ENCODE measurements at places on chromosomes 3 and 15. TPM values are rescaled to one million over a fixed set of nuclear protein-coding genes. Genes with fewer than 3 reads are reported as not detected.

DNA sequence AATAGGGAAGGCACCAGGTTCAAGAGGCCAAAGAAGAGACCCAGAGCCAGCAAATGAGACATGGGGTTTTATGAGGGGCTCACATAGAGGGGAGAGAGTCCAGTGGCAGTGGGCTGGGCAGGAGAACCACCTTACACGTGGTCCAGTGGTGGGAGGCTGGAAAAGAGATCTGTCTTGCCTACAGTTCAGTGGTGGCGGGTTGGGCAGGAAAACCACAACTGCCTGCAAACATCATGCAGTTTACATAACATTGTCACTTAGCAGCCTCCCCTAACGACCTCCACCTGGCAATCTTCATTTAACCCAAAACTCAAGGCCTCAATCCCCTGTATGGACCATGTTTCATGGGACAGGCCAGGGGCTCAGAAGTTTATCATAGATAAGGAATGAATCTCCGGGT, 29.1 kb downstream of the CRYGS start:
- no peak for DNase-seq

DNA sequence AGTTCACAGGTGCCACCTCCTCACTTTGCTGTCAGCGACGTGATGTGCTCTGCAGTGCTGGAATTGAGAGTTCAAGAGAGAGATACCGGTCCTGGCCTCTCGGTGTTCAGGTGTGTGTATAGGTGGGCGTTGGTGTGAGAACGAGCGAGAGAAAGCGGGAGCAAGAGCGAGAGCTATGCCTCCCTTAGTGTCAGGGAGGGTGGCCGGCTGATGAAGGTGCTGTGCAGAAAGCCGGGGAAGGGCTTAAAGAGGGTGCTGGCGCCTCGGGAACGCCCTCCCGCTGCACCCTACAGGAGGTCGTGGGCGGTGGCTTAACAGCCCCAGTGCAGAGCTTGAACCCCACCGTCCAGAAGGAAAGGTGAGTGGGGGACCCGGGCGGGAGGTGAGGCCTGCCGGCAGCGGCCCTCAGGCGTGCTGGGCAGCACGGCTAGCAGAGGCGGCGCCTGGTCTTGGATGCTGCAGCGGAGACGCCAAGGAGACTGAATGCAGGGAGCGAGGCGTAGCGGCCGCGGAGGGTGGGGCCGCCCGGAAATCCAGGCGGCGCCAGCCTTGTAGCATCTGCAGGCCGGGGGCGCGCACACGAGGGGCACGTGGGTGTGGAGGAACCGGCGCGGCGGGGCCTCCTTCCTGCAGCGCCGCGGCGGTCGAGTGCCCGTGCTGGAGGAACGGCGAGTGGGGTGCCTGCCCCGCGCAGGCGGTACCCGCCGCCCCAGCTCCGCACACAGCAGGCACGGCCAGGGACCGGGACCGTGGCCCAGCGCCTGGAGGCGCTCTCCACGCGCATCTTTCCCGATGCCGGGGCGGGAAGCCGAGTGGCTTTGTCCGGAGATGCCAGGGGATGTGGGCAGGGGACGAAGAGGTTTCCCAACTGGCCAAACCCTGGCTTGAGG, 246.8 kb upstream of the TOPAZ1 start:
- DNase-seq: no peak

DNA sequence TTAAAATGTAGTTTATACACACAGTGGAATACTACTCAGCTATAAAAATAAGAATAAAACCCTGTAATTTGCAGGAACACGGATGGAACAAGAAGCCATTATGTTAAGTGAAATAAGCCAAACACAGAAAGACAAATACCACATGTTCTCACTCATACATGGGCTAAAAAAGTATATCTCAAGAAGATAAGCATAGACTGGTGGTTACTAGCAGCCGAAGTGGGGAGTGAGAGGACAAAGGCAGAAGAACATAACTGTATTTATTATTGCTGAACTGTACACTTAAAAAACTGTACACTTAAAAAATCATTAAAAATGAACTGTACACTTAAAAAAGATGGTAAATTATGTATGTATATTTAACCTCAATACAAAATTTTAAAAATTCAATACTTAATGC, 11.0 kb downstream of the UBE3A start:
- no peak for DNase-seq

DNA sequence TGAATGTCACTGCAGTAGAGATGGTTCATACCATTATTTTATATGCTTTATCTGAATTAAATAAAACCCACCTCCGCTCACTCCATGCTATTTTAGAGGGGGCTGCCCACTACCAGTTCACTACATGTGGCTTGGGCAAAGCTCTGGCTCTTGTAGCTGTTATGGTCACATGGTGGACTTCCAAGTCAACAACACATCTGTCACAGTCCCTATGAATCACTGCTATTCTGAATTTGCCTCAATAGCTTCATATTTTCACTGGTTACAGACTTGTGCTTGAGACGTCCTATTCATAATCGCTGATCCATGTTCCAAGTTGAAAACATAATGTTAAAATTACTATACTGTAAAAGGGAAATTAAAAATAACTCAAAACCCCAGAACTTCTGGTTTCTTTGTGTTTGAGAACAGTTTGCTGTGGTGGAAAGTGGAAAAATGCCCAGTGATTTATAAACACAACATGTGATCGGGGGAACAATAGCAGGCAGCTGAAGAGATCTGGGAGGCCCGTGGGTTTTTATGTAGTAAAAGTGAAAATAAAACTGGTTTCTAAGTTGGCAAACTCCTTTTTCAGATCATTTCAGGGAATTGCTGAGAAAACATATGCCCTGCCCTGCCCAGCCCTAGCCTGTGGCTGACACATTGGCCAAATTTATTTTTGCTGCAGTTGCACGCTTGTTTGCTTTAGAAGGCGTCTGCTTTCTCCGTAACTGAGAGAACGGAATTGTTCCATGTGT, 128.8 kb upstream of the PRR23C start:
- DNase-seq: no peak

The ZNF660 gene
- 4.8 TPM for total RNA-seq

DNA sequence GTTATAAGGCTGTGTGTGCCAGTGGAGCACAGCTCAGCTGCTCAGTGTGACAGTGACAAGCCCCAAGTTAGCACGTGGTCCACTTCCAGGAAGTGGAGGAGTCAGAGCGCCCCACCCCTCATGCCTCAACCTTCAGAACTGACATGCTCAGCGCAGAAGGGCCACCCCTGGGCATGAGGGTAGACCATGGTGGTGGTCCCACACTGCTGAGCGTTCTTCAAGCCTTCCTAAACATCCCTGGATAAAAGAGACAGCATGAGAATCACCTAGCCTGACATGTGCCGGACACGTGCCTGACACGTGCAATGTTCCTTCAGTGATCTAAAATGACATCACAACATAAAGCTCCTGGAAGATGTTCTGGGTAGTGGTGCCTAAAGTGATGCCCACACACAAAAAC, 16.8 kb downstream of the ATP10A start:
- no peak for DNase-seq

- DNase-seq: no peak
Observed at GRCh38 chr15:64275934-64276333, 80.0 kb downstream of the CSNK1G1 start.

GRCh38 chr3:4895838-4896237, 83.4 kb upstream of the BHLHE40 start:
- no peak for DNase-seq

The SH3GL3 gene
- total RNA-seq: not detected

DNA sequence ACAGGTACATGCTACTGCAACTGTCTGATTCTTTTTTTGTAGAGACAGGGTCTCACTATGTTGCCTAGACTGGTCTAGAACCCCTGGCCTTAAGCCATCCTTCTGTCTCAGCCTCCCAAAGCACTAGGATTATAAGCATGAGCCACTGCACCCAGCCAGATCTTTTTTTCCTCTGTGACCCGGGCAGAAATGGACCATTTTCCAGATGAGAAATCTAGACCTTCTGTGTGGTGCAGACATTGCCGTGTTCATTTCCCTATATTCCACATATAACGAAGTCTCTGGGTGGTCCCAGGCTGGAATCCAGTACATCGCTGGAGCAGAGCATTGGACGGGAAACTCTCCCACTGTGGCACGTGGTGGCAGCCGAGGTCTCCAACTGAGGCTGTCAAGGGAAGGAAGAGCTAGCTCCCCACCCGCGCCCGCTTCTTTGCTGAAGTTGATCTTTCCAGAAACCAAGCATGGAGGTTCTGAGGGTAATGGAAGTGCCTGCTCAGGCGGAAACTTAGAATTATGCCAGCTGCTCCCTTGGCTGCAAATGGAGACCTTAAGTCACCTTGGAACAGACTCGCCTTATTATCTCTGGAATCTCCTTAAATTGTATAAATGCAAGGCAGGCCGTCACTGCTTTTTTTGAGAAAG, 23.1 kb upstream of the TXNRD3 start:
- peak; percentile 72 for DNase-seq

The GXYLT2 gene
- 8.4 TPM for total RNA-seq

The NPAP1 gene
- not detected for total RNA-seq

GRCh38 chr3:93984618-93985017, 4.7 kb downstream of the ARL13B start:
- DNase-seq: no peak

The STAB1 gene
- 557 TPM for total RNA-seq

The CA12 gene
- 3.1 TPM for total RNA-seq

GRCh38 chr3:88059380-88060170, 520 bp downstream of the ZNF654 start:
- DNase-seq: no peak

The SI gene
- total RNA-seq: 1.0 TPM

DNA sequence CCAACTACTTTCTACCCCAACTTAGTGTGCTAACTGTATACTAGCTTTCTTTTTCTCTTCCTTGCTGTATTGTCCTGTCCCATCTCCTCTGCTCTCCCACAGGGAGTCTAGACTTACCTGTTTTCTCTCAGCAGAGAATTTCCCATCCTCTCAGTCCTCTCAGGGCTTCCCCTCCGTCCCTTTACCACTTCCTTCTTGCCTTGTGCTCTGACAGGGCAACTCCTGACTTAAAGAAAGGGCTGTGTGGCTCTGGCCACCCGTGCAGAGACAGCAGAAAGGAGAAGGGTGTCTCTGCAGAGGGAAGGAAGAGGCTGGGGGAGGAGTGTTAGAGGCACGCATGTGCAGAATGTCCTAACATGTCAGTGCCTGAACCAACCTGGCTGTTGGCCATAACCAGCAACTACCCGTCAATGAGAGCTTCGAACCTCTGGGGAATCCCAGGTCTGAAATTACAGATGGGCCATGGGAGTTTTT, at the start of gene GCSAM:
Gene GCSAM (minus strand): TSS at position 274 of the 474 bp plus-strand sequence. CDS start 128 bp downstream, at position 146.
- DNase-seq: no peak

GRCh38 chr15:50803479-50804180, 38.1 kb upstream of the SPPL2A start:
- DNase-seq: no peak

The TMCO5A gene
- total RNA-seq: not detected

The EXD1 gene
- not detected for total RNA-seq

GRCh38 chr3:118587037-118587741, 447.5 kb downstream of the IGSF11 start:
- no peak for DNase-seq

GRCh38 chr3:43612419-43612818, 9.4 kb downstream of the ANO10 start:
- DNase-seq: no peak

The RETNLB gene
- total RNA-seq: not detected

- no peak for DNase-seq
Observed at GRCh38 chr15:68286256-68286655, 8.7 kb downstream of the FEM1B start.

The SPESP1 gene
- total RNA-seq: 1.3 TPM

The TERC gene
- 9.8 TPM for total RNA-seq

DNA sequence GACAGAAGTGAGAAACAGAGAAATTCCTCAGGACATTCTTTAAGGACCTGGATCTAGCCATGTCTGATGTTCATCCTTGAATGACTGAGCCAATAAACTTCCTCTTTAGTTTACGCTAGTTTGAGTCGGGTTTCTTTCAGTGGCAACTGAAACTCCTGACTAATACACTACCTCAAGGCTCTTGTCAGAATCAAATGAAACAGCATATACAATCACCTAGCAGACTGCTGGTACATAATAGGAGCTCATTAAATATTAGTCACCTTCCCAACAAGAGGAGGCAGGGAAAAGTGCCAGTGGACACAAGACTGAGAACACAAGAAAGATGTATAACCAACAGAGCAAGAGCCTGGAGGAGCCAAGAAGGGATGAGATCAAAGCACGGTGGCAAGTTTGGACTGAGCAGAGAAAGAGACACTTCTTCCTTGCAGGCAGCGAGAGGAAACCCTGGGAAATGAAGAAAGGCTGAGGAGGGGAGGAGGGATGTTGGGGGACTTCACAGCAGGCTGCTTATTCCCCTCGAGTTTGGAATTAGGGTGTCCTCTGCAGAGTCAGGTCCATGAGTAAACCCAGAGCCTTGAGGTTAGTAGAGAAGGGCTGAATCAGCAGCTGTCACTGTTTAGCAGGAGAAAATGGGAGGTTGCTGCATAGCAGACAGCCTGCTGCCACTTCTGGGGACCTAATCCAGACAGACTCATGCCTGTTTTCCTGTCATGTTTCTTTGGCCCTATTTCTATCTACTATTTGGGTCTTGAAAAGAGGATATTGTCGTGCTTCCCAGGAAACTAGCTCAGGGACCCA, 73.3 kb downstream of the MRPL46 start:
- DNase-seq: no peak

The MYEF2 gene
- 11.0 TPM for total RNA-seq

The IL20RB gene
- total RNA-seq: 3.6 TPM

DNA sequence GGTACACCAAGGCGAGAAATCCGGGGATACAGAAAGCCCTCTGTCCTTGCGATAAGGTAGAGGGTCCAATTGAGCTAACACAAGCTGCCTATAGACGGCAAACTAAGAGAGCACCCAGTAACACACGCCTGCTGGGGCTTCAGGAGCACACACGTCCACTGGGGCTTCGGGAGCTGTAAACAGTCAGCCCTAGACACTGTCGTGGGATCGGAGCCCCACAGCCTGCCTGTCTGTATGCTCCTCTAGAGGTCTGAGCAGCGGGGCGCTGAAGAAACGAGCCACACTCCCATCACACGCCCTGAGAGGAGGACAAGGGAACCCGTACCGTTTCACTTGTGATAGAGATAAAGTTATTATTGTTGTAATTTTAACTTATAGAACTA, 486 bp downstream of the SAMMSON start:
- DNase-seq: no peak

The TGM4 gene
- total RNA-seq: not detected

DNA sequence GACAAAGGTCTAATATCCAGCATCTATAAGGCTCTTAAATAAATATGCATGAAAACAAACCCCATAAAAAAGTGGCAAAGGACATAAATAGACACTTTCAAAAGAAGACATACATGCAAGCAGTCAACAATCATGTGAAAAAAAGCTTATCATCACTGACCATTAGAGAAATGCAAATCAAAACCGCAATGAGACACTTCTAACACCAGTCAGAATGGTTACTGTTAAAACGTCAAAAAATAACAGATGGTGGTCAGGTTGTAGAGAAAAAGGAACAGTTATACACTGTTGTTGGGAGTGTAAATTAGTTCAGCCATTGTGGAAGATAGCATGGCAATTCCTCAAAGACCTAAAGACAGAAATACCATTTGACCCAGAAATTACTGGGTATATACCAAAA, 440.7 kb upstream of the KCNMB2 start:
- no peak for DNase-seq

All from mesenteric fat pad (tissue), 1 donor.